ENCODE measurements at places on chromosomes 7 and 10.

- DNase-seq: no peak
Observed at GRCh38 chr10:60282771-60283353, 106.8 kb downstream of the ANK3 start.

DNA sequence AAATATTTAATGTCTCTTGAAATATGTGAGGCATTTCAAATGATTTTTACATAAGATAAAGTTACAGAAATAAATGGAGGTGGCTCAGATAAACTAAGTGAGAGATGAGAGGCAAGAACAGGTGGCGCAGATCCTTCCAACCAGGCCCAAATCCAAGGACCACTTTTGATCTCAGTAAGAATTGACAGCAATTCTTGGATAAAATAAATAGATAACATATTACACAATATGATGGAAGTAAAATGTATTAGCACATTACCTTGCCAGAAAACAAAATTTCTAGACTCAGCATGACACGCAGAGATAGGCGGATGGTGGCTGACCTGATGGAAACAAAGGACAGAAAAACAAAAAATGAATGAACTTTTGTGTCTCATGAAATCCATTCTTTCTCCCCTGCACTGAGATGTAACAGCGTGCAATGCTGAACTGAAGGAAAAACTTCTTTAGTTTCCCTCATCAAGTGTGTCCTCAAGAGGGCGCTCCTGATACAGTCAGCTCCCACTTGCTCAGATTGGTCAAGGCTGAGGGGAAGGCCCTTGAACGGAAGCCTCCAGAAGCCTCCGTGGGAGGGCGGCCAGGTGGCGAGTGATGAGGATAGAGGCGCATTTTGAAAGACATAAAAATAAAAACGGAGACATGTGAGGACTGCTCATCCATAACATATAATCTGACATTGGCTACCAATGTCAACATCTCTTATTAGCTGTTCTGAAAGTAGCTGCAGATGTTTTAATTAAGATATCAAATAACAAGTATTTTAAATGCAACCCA is 62.8 kb upstream of the GSDME start:
- peak; percentile 28 for DNase-seq

DNA sequence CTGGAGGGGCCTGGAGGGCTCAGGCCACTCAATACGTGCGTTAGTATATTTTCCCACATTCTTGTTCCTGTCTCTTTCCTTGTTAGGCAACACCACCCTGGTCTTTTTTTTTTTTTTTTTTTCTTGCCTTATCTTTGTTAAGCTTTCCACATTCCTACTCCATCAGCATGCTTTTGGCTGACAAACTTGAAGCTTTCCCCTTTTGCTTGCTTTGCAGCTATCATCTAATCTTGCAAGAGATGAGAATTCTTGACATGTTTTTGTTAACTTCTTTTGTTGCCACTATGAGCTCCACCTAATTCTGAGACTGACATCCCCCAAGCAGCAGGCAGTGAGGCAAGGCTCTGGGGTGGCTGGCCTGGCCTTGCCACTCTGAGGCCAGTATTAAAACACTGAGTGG is 52.5 kb upstream of the NRP1 start:
- no peak for DNase-seq

DNA sequence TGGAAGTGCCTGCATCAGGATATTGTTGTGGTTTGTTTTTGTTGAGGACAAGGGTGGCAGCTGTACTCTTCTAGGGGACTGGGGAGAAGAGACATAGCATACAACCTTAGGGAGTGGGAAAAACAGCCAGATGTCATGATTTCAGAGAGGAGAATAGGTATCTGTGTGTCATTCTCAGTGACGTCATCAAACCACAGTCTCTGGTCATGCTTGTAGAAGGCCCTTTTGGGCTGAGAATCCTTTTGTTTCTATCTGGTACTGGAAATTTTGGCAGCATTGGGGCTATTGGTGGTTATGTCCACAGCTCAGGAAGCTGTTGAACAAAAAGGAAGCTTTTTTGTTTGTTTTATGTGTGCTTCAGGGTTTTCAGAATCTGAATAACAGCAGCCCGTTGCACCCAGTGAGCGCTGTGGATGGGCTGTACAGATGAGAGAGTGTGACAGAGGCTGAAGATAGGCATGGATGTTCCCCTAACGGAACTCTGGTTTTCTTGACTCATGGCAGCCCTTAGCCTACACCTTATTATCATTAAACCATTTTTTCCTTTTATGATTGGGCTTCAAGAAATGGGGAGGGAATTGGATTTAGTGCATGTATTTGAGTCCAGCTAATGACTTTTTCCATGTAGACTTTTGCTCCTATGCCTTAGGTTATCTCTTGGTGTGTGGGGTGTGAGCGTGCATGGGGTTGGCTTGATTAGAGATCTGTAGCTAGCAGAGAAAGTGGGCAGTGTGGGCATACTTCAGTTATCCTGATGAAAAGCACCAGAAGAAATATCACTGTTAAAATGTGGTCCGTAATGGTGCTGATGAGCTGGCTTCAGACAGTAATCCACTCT is 65.7 kb downstream of the SND1 start:
- no peak for DNase-seq

GRCh38 chr7:116315293-116315692 is 105.0 kb downstream of the TES start:
- no peak for DNase-seq

DNA sequence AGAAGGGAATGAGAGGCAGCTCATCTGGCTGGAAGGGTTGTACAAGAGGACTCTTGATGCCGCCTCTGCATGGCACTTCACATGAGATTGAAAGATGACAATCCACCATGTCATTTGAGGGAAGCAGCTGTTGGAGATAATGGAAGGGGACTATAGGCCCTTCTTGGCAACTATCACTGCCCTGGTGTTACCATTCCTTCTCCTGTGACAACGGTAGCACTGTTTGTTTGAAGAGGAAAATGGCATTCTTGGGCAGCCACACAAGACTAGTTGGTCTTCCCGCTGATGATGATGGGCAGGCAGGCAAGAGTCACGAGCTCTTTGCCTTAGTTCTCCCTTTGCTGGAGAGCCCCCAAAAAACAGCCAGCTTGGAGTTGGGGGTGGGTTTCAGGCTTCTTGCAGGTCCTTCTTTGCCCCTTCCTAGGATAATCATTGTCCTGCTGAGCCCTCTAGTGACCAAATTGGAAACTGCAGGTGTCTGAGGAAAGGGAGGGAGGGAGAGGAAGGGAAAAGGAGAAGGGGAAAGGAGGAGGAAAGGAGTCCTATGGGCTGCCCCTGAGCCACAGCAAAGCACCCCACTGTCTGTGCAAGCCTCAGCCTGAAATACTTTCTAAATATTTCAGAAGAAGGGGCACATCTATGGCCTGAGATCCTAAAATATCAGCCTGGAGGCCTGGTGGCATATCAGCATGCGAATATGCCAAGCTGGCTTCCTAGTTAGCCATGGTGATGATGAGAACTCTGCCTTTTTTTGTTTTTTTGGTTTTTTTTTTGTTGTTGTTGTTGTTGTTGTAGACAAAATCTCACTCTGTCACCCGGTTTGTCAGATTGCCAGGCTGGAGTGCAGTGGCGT is 165.6 kb upstream of the KMT2E start:
- no peak for DNase-seq

Data from stimulated activated CD8-positive, alpha-beta memory T cell treated with anti-CD3 and anti-CD28 coated beads, Interleukin-7, amount 100 ng/mL, for 1 hour (primary cell).